OCI-LY7 (cell line): ENCODE measurements at places on chromosomes 4 and X.

- DNase-seq: no peak
These were observed 645.9 kb upstream of the INTU start for GRCh38 chr4:126986828-126987227.

GRCh38 chr4:26992657-26993361 lies 132.2 kb downstream of the STIM2 start:
- peak; percentile 89 for DNase-seq

DNA sequence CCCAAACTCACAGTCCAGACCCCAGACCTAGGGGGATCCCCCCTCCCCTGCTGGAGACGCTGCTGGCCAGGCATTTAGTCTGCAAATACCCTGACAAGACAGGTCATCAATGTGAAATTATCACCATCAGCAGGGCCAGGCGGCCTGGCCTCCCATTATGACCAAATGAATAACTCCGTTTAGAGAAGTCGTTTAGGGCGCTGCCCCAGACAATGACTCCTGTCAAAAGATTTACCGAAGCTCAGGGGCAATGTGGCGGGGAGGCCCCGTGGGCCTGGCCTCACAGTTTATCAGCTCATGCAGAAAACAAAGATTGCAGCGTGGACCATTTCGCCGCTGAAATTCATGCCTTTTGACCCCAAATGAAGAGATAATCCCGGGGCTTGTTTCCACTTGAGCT lies 76.5 kb downstream of the HMX1 start:
- no peak for DNase-seq

DNA sequence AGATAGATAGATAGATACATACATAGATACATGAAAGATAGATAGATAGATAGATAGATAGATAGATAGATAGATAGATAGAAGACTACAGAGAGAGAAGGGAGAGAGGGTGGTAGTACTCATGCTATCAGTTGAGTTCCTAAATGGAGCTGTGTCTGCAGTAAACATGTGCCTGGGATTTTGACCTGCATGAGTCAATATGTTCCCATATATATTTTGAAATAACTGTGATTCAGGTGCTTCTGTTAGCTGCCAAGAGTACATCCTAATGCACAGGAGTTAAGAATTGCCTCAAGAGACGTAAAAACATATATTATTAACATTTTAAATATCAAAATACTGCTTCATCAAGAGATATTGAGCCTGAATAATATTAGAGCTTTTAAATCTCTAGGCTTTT lies 379.4 kb downstream of the GRXCR1 start:
- no peak for DNase-seq

GRCh38 chrX:20952180-20952579 lies 422.0 kb upstream of the CNKSR2 start:
- no peak for DNase-seq

- no peak for DNase-seq
These were observed 25.6 kb downstream of the HSD17B11 start for GRCh38 chr4:87365348-87365747.
